ENCODE measurements at places on chromosomes 6 and 20. TPM values are rescaled to one million over a fixed set of nuclear protein-coding genes. Genes with fewer than 3 reads are reported as not detected.

DNA sequence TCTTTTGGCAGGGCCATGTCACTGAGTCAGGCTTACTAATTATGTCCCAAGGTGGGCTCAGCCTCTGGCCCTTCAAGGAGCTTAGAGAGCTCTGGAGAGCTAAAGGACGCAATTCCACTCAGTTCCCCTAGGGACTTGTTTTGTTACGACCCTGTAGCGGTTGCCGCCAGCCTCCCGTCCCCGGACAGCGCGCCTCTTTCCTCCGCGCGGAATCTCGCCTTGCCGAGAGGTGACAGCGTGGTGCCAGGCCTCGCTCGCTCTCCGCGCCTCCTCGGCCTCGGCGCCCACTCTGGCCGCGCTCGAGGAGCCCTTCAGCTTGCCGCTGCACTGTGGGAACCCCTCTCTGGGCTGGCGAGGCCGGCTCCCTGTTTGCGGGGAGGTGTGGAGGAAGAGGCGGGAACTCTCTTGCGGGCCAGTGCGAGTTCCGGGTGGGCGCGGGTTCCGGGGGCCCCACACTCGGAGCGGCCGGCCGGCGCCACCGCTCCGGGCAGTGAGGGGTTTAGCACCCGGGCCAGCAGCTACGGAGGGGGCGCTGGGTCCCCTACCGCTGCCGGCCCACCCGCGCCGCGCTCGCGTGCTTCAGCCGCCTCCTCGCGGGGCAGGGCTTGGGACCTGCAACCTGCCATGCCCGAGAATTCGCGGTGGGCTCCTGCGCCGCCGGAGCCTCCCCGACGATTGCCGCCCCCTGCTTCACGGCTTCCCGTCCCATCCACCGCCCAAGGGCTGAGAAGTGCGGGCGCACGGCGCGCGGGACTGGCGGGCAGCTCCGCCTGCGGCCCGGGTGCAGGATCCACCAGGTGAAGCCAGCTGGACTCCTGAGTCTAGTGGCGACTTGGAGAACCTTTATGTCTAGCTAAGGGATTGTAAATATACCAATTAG lies 9.9 kb upstream of the ZNF311 start:
- no peak for DNase-seq

DNA sequence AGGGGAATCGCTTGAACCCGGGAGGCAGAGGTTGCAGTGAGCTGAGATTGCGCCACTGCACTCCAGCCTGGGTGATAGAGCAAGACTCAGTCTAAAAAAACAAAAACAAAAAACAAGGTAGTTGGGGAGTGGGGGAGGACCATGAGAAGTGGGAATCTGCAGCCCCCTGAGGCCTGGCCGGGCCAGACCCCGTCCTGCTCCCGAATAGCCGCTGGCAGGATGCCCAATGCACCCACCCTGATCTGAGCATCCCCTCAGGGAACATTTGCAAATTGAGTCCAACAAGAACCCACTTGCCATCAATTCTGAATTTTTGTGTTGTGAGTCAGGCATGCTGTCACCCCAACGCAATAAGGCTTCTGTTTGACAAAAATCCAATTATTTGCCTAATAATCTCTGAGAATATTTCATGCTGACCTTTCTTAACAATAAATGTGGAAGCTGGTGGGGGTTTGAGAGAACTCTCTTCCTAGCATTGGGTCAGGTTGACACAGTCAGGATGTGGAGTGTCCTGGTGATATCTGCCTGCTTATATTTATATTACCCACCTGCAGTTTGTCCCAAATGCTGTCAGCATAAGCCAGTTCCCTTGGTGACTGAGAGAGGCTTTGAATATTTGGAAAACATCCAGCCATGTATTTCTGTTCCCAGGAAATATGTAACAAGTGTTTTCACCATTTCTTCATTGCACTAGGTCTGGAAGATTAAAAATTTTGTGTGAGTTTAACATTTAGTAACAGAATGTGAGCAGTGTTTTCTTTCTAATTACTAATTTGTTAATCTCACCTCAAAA lies 28.4 kb upstream of the FRMD1 start:
- no peak for DNase-seq

- no peak for DNase-seq
These were observed 61.1 kb upstream of the SLC22A16 start for GRCh38 chr6:110537208-110538123.

- no peak for DNase-seq
These were observed 170.9 kb downstream of the DTNBP1 start for GRCh38 chr6:15491986-15492269.

- DNase-seq = no peak
These were observed 9.3 kb upstream of the OGFRL1 start for GRCh38 chr6:71279321-71279720.

DNA sequence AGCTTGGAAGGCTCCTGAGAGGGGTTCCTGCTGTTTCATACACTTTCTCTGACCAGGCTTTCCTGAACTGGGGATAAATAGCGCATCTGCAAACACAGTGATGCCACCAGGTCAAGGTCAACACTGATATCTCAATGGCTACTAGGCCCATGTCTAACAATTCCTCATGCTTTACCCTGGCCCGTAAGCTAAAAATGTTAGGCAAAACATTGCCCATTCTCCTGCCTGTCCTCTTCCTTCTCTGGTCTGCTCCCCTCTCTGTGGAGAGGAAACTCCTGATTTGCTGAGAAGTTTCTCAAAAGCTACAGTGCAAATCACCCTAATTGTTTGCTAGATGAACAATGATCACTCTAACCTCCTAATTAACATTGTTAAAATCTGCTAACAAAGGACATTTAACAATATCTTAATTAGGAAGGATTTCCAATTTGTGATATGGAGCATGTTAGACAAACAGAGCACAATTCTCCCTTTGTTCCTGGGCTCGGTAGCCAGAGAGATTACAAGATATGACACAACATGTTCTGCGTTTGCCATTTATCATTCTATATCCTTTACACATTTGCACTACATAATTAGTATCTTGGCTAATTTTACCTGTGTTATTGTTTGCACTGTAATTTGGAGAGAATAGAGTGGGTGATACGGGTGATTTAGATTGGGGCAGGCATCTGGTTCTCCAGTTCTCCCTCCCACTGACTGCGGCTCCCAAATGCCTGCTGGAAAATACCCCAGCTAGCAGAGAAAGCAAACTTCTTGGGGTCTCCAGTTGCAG lies 266.8 kb downstream of the CD83 start:
- no peak for DNase-seq

- no peak for DNase-seq
These were observed 22.3 kb upstream of the OCSTAMP start for GRCh38 chr20:46572790-46573189.

The FAM210B gene
- polyA plus RNA-seq = 34.5 TPM

The ADGB gene
- not detected for polyA plus RNA-seq

The MOXD1 gene
- polyA plus RNA-seq = 11.6 TPM

The SLC44A4 gene
- polyA plus RNA-seq = 37.4 TPM

Measured in kidney (tissue), 22 donors.